ENCODE measurements at places on chromosomes 6 and 20.

GRCh38 chr6:5250911-5251310, 9.8 kb downstream of the LYRM4 start:
- no peak for DNase-seq

GRCh38 chr6:37517411-37517812, 17.7 kb upstream of the CCDC167 start:
- peak; percentile 36 for DNase-seq

DNA sequence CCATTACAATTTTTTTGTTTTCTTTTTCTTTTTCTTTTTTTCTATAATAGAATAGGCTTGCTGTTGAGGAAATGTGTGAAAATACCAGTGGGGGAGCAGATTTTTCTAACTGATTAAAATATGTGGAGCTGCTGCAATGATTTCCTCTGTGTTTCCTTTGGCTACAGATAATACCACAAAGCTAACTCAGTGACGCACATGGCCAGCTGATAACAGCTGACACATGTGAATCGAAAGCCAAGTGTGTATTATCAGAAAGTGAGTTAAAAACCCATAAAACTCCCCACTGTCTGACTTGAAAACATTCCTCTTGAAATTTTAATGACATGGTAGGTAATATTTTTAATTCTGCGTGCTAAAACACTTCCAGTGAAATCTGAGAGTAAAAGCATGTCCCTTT, 70.8 kb upstream of the AHI1 start:
- DNase-seq, result no peak

- peak; percentile 76 for DNase-seq
These were observed 3.8 kb upstream of the LPA start for GRCh38 chr6:160667639-160668481.

- DNase-seq, result no peak
These were observed 114.7 kb downstream of the SASH1 start for GRCh38 chr6:148457137-148457842.

Data from islet precursor cell (in vitro differentiated cells).